ENCODE measurements at places on chromosomes 2 and 18.

- no peak for DNase-seq
Observed at GRCh38 chr18:12640881-12641200, 17.1 kb downstream of the SPIRE1 start.

DNA sequence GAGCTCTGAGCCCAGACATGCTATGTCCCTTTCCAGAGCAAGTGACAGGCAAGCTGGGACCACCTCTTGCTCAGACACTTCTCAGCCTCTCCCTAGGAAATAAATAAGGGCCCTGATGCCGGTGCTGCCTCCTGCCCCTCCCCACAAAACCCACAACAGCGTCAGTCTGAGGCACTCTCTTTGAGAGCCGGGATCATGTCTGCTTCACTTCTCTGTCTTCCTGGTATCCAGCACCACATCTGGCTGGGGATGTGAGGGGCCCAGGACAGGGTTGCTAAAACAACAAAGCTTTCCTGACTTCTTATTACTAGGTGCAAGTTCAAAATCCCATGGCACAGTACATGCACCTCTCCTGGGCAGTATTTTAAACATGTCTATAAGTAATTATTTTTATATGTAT, 103.9 kb upstream of the GLI2 start:
- no peak for DNase-seq

DNA sequence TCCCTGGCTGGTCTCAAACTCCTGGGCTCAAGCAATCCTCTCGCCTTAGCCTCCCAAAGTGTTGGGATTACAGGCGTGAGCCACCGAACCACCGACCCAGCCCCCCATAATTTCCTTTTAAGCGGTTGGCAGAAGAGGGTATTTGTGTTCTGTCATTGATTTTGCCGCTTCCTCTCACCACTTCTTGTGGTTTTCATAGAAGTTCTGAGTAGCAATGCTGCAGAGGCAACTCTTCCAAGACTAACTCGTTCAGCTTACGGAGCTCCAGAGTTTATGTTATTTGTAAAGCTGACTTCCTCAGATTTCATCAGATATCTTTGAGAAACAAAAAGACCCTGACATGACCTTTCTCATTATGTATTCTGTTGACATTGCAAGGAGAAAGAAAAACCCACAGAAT, 261.4 kb upstream of the KCNJ3 start:
- no peak for DNase-seq

DNA sequence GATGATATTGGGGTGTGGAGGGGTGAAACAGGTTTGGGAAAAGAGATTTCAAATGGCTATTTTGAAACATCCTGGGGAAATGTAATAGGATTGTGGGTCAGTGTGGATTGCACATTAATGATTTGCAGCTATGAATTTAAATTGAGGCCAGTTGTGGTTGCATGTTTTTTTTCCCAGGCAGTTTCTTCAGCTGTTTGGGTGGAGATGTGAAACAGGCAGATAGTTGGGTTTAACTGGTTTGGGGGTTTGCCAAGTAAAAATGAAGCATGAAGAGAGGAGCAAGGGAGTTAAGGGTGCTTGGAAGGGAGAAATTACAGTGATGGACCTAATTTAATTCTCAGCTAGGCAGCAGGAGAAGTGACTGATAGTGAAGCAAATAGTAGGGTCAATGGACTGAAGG, 16.8 kb downstream of the GPD2 start:
- no peak for DNase-seq

- no peak for DNase-seq
Observed at GRCh38 chr2:130354139-130354428, 1.8 kb upstream of the PTPN18 start.

DNA sequence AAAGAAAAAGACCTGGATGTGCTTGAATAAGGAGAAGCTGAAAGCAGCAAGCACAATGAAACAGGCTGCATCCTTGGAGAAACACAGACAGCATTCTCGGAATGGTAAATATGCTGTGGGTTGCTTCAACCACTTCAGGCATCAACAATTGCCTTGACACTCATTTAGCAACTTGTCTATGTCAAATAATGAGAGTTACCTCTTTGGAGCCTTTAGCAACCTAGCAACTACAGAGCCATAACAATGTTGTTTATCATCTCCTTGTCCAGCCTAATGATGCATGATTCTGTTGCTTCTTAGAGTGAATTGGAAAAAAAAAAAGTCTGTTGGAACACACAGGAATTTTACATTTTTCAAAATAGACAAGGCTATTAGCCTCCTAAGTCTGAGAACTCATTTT, 410.6 kb downstream of the PIK3C3 start:
- DNase-seq, result no peak

DNA sequence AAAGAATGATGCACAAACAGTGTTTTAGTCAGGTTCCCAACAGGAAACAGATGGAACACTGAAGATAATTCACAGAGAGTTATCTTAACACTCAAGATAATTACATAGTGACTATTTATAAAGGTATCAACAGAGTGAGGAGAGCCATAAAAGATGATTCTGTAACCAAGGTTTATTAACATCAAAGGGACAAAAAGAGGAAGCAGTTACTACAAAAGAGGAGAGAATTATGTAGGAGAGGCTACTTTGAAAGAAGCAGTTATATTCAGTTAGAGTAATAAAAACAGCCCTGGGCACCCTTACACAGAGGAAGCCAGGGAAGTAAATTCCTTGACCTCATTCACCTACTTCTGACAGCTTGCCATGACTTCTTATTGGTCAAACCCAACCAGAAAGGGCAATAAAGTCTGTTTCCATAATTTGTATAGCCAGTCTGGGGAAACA, 326.5 kb upstream of the SLC39A10 start:
- no peak for DNase-seq

DNA sequence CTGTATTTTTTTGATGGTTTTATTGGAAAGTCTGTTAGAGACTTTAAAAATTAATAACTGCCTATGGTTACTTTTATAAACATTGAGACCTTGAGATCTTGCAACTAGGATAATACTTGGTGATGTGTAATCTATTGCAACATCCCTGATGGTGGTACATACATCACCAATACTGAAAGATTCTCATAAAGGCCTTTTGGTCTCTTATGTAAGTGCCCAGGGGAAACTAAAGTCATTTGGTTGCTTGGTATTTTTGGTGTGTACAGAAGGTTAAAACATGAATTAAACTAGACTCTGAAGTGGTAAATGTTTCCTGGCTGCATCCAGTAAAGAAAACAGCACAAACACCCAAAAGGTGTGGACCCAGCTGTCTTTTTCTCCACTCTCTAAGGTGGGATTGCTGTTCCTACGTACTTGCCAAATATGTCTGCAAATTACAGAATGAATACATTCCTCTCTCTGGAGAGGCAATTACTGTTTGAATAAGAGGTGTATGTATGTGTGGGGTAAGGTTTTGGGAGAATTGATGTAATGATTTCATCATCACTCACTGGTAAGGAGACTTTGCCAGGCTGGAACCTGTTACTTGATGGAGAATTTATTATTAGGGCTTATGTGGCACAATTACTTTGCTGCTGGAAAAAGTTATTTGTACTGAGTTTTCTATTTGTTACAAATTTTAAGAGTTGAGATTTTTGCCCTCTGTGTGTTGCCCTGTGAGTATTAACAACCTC, 3.6 kb downstream of the B3GNT2 start:
- no peak for DNase-seq

- no peak for DNase-seq
Observed at GRCh38 chr2:158928965-158929364, 39.5 kb upstream of the TANC1 start.

- DNase-seq, result no peak
Observed at GRCh38 chr2:196696423-196697079, 57.0 kb downstream of the CCDC150 start.

- DNase-seq, result no peak
Observed at GRCh38 chr2:61249521-61250071, 87.6 kb downstream of the C2orf74 start.

DNA sequence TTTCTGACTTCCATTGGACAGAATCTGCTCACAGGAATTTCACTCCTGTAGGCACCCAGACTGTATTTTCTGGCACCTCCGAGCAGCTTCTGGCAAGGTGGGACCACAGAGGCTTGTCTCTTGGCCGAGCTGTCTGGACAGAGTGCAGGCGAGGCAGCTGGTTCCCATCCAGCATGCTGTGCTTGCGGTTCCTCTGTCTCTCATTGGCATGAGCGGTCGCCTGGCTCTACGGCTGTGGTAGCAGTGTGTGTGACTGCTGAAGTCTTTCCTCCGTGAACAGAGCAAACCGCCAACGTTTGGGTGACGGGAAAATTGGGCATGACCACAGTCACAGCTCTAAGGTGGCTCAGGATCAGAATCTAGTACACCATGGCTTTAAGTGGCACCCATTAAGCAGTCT, 411.7 kb upstream of the NETO1 start:
- no peak for DNase-seq

DNA sequence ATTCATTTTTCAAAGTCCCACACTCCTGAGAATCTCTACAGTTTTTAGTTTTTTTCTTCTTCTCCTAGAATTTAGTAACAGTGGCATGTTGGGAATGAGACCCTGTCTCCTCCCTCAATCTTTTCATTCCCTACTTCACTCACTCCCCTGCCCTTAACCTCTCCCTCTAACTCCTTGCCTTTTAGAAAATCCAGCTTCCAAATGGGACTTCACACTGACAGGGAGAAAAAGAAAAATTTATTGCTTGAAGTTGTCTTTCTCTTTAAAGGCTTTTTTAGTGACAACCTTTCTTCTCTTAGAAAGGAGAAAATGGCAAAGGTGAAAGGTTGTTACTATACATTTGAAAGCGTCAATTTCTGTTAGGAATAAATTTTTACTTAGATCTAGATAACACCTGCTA, 359.2 kb downstream of the CDH7 start:
- DNase-seq, result no peak

- DNase-seq, result no peak
Observed at GRCh38 chr18:62566199-62566598, 43.4 kb downstream of the ZCCHC2 start.

DNA sequence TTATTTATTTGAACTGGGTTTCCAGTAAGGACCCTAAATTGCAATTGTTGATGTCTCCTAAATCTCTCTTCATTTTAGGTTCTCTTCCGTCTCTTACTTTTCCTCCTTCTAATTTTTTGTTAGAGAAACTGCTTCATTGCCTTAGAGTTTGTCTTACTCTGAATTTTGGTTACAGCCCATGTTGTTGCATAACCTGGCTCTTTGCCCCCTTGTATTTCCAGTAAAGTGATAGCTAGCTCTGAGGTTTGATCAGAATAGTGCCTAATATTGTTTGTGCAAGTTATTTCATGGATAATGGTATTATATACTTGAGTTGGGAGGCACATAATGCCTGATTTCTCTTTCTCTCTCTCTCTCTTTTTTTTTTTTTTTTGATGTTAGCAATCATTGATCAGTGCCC, 71.8 kb downstream of the MGAT5 start:
- DNase-seq, result no peak

- no peak for DNase-seq
Observed at GRCh38 chr2:217729421-217730053, 273.3 kb downstream of the TNS1 start.

- DNase-seq, result no peak
Observed at GRCh38 chr18:3328532-3328931, 66.6 kb downstream of the MYL12B start.

DNA sequence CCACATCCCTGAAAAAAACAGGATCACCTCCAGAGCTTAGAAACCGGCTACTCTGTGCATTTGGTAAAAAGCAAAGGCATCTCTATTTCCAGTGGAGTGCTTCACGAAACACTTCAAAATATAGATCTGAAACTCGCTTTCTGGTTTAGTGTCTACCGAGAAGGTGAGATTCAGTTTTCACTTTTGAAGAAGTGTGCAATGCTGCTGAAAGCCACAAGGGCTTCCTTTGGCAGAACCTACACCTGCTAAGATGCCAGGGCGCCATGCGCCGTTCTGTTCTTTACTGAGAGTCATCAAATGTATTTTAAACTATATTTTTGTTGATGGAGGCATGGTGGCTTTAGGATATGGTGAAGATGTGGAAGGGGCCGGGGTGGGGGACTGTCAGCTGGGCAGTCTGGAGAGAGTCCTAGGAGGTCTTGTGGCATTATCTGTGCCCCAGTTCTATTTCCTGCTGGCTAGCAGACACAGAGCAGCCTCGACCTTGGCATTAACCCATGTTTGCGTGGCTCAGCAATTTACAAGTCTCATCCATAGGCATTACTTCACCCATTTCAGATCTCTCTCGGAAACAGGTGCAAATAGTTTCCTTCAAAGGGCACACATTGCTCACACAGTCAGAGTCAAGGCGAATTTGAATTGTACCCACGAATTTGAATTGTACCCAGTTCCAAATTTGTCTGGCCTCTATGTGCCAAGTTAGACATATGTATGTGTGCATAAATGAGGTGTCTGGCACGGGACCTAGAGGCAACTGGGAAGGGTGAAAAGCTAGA, 46.7 kb upstream of the KCNF1 start:
- DNase-seq, result peak; percentile 3

- no peak for DNase-seq
Observed at GRCh38 chr2:127012868-127013267, 94.1 kb downstream of the BIN1 start.

- DNase-seq, result no peak
Observed at GRCh38 chr2:202127687-202128331, 54.8 kb downstream of the KIAA2012 start.

DNA sequence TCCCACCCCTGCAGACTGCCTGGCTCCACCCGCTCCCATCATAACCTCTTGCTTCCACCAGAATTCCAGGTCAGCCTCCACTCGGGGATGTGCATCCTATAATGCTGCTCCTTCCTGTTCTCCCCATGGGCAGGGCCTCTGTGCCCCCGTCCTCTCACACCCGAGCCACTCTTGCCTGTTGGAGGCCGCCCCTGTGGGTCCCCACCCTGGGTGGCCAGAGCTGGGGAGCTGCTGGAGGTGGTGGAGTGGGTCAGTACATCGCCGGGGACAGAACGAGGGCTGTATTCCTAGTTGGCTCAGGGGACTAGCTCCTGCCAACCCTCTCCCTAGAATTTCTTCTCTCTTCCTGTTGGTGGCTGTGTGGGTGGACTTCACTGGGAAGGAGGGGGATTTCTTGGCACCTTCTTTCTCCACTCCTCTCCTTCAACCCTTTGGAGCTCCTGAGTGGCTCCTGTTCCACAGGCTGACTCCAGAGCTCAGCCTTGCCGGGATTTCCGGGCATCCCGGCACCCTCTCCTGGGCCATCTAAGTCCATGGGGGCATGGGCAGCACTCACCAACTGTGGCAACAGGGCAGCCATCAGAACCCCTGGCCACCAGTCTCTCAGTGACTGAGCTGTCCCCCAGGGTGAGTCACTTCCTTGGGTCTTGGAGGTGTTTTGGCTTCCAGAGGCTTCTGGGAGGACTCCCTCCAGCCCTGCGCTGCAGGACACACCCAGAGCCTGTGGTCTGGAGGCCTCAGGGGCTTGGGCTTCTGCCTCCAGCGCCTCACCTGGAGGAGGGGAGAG, 88.2 kb upstream of the MCFD2 start:
- DNase-seq, result no peak

GRCh38 chr2:96509114-96509846, 4.1 kb upstream of the NEURL3 start:
- peak; percentile 24 for DNase-seq

GRCh38 chr18:24051031-24051947, 36.7 kb downstream of the TTC39C start:
- no peak for DNase-seq

- DNase-seq, result no peak
Observed at GRCh38 chr2:178005756-178006155, 66.8 kb downstream of the PDE11A start.

GRCh38 chr2:428591-428990, 140.7 kb upstream of the ALKAL2 start:
- no peak for DNase-seq
